ENCODE measurements at places on chromosomes 6 and 20. TPM values are rescaled to one million over a fixed set of nuclear protein-coding genes. Genes with fewer than 3 reads are reported as not detected.

STX16 gene
- total RNA-seq = 28.0 TPM

AKAP12 gene
- total RNA-seq = 123 TPM

GPX5 gene
- total RNA-seq = not detected

GNRH2 gene
- total RNA-seq = 0.47 TPM

CDYL gene
- 30.2 TPM for total RNA-seq

MACROD2 gene
- 1.4 TPM for total RNA-seq

HAO1 gene
- total RNA-seq = not detected

SDC4 gene
- 119 TPM for total RNA-seq

NFATC2 gene
- total RNA-seq = 9.2 TPM

SLX4IP gene
- total RNA-seq = 2.8 TPM

EYS gene
- not detected for total RNA-seq

ZNF311 gene
- 0.42 TPM for total RNA-seq

TMEM217 gene
- total RNA-seq = 0.76 TPM

RBPJL gene
- not detected for total RNA-seq

BPI gene
- not detected for total RNA-seq

MICB gene
- total RNA-seq = 7.2 TPM

OXT gene
- not detected for total RNA-seq

BPIFB4 gene
- total RNA-seq = not detected

OR2B6 gene
- total RNA-seq = not detected

CSTF1 gene
- total RNA-seq = 38.9 TPM

ERGIC3 gene
- total RNA-seq = 240 TPM

PLCB1 gene
- 0.33 TPM for total RNA-seq

DBNDD2 gene
- total RNA-seq = 28.8 TPM

MMP24 gene
- total RNA-seq = 26.3 TPM

SLC13A3 gene
- total RNA-seq = not detected

KCNB1 gene
- 0.99 TPM for total RNA-seq

MAPK13 gene
- total RNA-seq = 1.1 TPM

RBM38 gene
- 32.2 TPM for total RNA-seq

VNN1 gene
- 0.07 TPM for total RNA-seq

SMOC2 gene
- not detected for total RNA-seq

RTN4IP1 gene
- total RNA-seq = 9.7 TPM

CD40 gene
- 4.9 TPM for total RNA-seq

TFAP2A gene
- 15.9 TPM for total RNA-seq

MYBL2 gene
- 66.0 TPM for total RNA-seq

SLC17A3 gene
- total RNA-seq = 0.87 TPM

LPIN3 gene
- 11.0 TPM for total RNA-seq

GTF3C6 gene
- 73.1 TPM for total RNA-seq

CCN5 gene
- 40.4 TPM for total RNA-seq

METTL24 gene
- not detected for total RNA-seq

CAGE1 gene
- not detected for total RNA-seq

FABP7 gene
- not detected for total RNA-seq

LGSN gene
- total RNA-seq = 2.3 TPM

RNF39 gene
- not detected for total RNA-seq

CST5 gene
- total RNA-seq = not detected

TAF4 gene
- total RNA-seq = 17.9 TPM

PKIB gene
- 0.54 TPM for total RNA-seq

CAP2 gene
- total RNA-seq = 12.2 TPM

PRDM13 gene
- total RNA-seq = 0.45 TPM

CDH4 gene
- 6.2 TPM for total RNA-seq

COL9A1 gene
- not detected for total RNA-seq

CLVS2 gene
- total RNA-seq = 0.08 TPM

PRSS16 gene
- total RNA-seq = 4.0 TPM

BPIFB1 gene
- not detected for total RNA-seq

SRMS gene
- 0.18 TPM for total RNA-seq

MRAP2 gene
- 1.1 TPM for total RNA-seq

KCNG1 gene
- total RNA-seq = 26.2 TPM

OOEP gene
- not detected for total RNA-seq

SLC17A9 gene
- total RNA-seq = not detected

Measured in A549 treated with ZK216348 at 1 μM for 4 hours (cell line).